Memory B cell (primary cell): ENCODE measurements at places on chromosomes 11 and 22.
A peak's percentile ranks its signal among the peaks of the same experiment; 100 is the strongest.

GRCh38 chr11:123973816-123974215 lies 3.8 kb downstream of the OR10S1 start:
- no peaks in the 10 kb centered on the region for H3K36me3 ChIP-seq
- no peak for DNase-seq
- H3K27me3 ChIP-seq, result no peaks in the 10 kb centered on the region
- H3K27ac ChIP-seq, result no peak overlapping the region
- no peaks in the 10 kb centered on the region for H3K4me1 ChIP-seq
- H3K4me3 ChIP-seq, result no peak overlapping the region

GRCh38 chr11:45048313-45048841 lies 97.7 kb upstream of the TP53I11 start:
- peak overlapping the region; percentile 45 for H3K27ac ChIP-seq
- H3K27me3 ChIP-seq, result peaks cover 12% of the 10 kb centered on the region
- no peak overlapping the region for H3K4me3 ChIP-seq
- no peak for DNase-seq

DNA sequence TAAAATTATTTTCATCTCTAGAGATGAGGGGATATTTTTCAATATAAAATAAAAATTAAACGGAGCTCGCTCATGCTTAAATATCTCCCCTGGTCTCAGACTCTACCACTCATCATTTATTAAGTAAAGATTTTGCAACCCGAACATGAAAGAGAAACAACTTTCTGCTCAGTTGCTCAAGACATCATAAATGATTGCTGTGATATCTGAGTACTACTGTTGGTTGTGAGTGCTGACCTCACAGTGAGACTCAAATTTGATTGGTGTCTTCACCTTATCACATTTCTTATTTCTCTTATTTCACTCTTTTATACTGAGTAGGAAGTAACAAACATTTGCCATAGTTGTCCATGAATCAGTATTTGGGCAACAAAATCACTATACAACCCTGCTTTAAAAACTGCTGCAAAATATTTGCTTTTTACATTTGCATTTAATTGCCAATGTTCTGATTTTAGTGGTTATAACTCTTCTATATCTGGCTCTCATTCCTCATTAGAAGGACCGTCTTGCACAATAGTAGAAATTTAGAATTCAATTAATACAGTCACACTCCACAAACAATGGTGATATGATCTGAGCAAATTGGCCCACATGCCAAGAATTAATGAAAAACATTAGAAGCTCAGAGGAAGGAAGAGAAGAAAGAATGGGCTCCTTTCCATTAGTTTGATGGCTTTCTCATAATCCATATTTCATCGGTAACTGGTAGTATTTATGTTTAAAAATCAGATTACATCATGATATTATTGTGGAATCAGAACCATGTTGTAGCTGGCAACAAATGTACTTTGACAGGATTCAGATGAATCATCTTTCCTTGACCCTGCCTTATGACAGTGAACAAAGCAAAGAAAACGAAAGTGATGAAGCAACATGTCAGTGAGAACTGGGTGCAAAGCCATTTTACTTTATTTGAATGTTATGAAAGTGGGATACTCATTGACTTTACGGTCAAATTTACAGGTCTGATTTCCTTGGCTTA lies 973.6 kb upstream of the TENM4 start:
- H3K27me3 ChIP-seq, result no peaks in the 10 kb centered on the region
- H3K36me3 ChIP-seq, result no peaks in the 10 kb centered on the region
- H3K27ac ChIP-seq, result no peak overlapping the region
- DNase-seq, result no peak

GRCh38 chr11:118321386-118322082 lies 17.0 kb downstream of the CD3E start:
- H3K27ac ChIP-seq, result peak overlapping the region; percentile 74
- peaks cover 40% of the 10 kb centered on the region for H3K4me1 ChIP-seq
- H3K27me3 ChIP-seq, result peaks cover 3% of the 10 kb centered on the region
- H3K36me3 ChIP-seq, result no peaks in the 10 kb centered on the region

GRCh38 chr11:83174008-83174407 lies 17.1 kb downstream of the PCF11 start:
- H3K36me3 ChIP-seq, result peaks cover 29% of the 10 kb centered on the region
- H3K4me1 ChIP-seq, result peaks cover 45% of the 10 kb centered on the region
- no peaks in the 10 kb centered on the region for H3K27me3 ChIP-seq
- no peak overlapping the region for H3K27ac ChIP-seq
- no peak for DNase-seq
- H3K4me3 ChIP-seq, result peak overlapping the region; percentile 55

DNA sequence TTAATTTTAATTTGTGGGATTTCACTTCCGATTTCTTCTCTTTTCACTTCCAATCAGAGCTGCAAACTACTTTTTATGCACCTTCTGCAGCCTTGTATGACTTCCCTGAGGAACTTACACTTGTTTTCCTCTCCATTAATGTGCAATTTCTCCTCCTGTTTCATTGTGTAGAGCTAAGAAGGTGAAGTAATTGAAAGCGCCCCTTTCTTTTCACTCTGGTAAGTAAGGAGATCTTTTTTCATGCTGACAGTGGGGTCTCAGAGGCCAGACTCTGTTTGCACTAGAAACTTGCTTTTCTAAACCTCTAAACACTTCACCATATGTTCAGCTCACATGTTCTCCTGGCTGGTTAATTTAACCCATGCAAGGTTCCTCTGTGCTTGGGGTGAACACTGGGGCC lies 117.0 kb downstream of the FANCF start:
- no peak overlapping the region for H3K4me3 ChIP-seq
- H3K27ac ChIP-seq, result no peak overlapping the region
- peaks cover 2% of the 10 kb centered on the region for H3K27me3 ChIP-seq
- no peak for DNase-seq
